ENCODE measurements at places on chromosomes 7 and 10. TPM values are rescaled to one million over a fixed set of nuclear protein-coding genes. Genes with fewer than 3 reads are reported as not detected.

GRCh38 chr10:30046476-30046875 lies 12.9 kb downstream of the JCAD start:
- no peak for DNase-seq

- no peak for DNase-seq
These were observed 1.8 kb downstream of the TRPV6 start for GRCh38 chr7:142883571-142884285.

DNA sequence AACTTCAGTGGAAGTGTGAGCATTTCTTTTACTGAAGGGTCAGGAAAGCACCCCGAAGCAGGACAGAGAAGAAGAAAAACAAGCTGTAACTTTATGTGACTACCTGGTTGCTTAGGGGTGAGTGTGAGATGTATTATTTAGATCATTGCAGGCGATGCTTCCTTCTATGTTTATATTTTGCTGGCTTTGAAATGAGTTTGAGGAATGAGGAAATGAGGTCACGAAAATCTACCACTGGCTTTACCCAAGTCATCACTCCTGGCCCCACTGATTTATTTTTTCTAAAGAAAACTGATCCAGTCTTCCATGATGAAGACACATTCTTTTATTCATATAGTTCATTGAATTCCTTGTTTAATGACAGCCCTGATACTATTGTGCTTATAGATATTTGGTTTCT lies 716.6 kb upstream of the FZD8 start:
- DNase-seq: no peak

The ZNF783 gene
- 5.1 TPM for total RNA-seq

DNA sequence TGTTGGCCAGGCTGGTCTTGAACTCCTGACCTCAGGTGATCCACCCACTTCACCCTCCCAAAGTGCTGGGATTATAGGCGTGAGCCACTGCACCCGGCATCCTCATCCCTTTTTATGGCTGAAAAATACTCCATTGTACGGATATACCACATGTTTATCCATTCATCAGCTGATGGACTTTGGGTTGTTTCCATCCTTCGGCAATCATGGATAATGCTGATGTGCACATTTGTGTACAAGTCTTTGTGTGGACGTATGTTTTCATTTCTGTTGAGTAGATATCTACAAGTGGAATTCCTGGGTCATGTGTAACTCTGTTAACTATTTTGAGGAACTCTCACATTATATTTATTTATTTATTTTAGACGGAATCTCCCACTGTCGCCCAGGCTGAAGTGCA lies 5.7 kb upstream of the UCMA start:
- DNase-seq: no peak

DNA sequence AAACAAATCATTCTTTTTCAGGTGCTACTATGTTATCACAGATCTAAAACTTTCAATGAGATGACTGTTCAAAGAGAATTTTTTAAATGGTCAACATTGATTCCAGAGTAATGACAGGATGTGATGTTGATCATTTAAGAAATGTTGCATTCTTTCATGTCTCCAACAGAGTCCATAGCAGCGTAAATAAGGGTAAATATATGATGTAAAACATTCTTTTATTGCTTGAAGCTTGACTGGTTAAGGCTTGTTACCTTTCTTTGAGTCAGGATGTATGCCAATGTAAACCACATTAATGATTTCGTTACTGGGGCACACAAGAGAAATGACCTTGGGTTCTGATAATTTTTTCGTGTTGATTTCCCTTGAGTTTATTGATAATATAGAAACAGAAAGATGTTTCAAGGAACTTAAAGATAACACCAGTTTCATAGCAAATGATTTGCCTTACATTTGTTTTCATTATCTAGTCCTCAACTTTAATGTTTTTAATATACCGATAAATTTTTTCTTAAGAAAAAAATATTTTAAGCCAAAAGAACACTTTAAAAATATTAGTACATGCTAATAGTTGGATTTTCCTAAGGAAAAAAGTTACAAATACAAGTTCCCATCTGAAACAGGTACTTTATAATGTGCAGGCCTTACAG lies 3.5 kb downstream of the STK17A start:
- no peak for DNase-seq

- DNase-seq: no peak
These were observed 231.2 kb downstream of the EXOC4 start for GRCh38 chr7:133484086-133484485.

- DNase-seq: no peak
These were observed 34.0 kb downstream of the LYZL1 start for GRCh38 chr10:29322918-29323317.

The NPSR1 gene
- not detected for total RNA-seq

DNA sequence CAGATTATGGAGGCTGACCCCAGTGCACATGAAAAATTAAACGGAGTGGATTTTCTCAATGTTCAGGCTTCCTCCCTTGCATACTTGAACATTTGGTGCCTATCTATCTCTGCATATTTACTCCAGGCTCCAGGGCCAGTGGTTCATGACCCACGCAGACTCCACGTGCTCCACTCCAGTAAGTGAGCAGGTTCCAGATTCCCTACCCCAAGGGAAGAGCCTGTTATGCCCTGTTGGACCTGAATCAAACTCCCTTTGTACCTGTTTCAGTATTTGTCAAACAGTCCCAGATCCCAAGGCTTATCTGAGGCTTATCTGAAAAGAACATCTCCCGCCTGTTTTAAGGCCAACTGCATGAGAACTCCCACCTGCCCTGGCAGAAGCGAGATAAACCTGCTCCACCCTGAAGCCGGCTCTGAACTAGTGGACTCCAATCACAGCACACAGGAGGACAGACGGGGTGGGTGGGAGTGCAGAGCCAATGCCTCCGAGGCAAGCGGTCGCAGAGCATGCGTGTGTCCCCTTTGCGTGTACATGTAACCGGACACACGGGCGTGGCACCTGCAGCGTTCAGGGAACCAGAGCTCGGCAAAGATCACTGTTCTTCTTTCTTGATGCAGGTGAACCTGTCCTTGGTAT lies 2.3 kb upstream of the FUOM start:
- no peak for DNase-seq

The MRPL32 gene
- total RNA-seq: 36.1 TPM

- no peak for DNase-seq
These were observed 154.9 kb downstream of the ATE1 start for GRCh38 chr10:121772884-121773283.

DNA sequence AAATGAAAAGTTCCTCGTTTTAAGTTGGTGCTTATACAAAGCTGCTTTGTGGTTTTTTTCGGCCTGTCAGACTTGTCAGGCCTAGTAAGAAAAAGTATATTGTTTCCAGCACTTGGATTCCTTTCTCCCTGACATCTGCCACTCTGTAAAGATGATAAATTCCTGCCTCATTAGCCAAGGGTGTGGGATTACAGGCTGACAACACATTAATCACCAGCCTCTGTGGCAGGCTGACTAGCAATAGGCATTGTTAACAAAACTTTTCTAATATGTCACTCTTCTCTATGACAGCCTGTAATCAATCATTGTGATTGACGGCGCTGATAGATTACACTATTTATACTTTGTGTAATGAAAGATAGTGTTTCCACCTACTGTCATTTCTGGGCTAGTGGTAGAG lies 682.5 kb downstream of the LRMDA start:
- DNase-seq: no peak

DNA sequence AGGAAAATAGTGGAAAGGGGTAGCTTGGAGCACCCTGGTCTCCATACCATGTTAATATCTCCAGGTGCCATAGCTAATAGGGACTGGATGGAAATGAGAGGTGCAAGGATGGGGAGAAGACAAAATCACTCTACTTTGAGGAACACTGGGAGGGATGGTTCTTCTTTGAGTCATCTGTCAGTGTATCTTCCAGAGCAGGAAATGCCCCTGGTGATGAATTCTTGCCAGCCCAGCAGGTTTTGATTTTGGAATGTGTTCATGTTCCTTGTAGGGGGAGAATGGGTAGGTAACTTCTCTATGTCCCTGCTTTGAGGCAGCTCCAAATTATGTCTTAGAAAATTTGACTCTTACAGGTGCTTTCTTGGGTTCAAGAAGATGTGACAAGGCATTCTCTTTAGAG lies 177.0 kb upstream of the GLI3 start:
- no peak for DNase-seq

The SLC13A4 gene
- total RNA-seq: not detected

GRCh38 chr10:105973360-105973759 lies 1191.1 kb downstream of the SORCS1 start:
- no peak for DNase-seq

DNA sequence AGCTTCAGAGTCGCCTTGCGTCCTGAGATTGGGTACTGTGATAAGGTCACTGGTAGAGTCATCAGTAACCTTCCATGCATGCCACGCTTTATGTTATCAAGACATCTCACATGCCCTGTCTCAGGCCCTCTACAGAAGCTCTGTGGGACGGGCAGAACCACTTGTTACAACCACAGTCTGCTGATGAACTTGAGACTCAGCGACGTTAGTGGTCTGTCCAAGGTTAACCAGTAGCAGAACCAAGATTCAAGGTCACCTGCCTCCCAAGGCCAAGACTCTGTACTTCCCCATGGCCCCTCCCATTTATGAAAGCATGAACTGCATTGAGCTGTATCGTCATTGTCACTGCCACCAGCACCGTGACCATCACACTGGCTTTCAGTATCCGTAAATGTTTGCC lies 15.0 kb downstream of the IQCE start:
- DNase-seq: no peak

DNA sequence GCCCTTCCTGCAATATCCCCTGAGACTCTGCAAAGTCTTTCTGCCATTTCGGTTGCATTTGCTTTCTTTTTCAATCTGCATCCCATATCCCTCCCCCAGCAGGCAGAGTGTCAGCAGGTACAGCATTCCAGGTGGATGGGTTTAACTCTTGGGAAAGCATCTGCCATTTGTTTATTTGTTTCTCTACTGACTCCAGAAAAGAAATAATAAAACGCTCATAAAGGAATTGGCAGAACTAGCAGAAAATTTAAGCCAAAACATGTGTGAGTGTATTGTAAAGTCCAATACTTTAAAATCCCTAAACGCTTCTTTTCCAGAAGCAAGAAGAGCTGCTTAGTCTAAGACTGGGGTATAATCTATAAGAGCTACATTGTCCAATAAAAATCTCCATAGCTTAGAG lies 393.8 kb downstream of the TNS3 start:
- DNase-seq: no peak

GRCh38 chr10:123038782-123039631 lies 30.2 kb downstream of the ACADSB start:
- DNase-seq: no peak

- no peak for DNase-seq
These were observed 28.0 kb downstream of the RHOBTB1 start for GRCh38 chr10:60916025-60916424.

The CNNM1 gene
- 0.07 TPM for total RNA-seq

DNA sequence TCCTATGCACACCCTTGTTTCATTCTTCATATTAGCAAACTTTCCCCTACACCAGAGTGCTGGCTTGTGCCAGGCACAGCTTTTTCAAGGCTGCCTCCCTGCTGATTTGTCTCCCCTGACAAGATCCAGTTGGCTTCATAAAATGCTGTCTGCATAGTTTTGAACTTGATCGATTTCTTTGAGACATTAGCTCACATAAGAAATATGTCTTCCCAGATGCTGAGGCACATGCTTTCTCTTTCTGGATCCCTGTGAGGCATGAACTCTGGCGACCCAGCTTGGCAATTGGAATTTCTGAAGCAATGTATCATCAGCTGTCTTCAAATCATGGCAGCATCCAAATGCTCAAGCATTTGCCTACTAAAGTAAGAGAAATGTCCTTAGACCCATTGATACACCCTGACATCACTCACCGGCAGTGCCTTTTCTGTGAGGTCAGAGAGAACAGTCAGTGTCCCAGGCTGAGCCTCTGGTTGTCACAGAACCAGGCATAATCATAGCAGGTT lies 616.4 kb upstream of the GHITM start:
- DNase-seq: peak; percentile 67

- no peak for DNase-seq
These were observed 39.2 kb downstream of the ST8SIA6 start for GRCh38 chr10:17415046-17415658.

The CACNB2 gene
- 20.6 TPM for total RNA-seq

The FOXK1 gene
- 19.4 TPM for total RNA-seq

DNA sequence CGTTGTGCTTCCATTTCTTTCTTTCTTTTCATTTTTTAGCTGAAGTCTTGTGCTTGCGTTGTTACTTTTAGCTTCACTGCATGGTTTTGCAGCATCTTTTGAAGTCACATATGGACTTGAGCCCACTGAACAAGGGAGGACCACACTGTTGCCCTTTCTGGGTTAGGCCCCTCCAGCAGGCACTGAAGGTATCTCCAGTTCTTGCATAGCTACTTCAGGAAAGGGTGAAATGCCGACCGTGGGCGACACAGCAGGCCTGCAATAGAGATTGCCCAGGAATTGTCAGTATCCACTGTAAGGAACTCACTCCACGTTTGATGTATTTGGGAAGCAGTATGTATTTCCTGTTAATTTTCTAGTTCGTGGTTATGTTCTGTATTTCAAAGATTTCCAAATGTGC lies 85.1 kb downstream of the WDR37 start:
- no peak for DNase-seq

Measured in right atrium auricular region (tissue), 2 donors.